ENCODE measurements at places on chromosomes 3 and 15.

GRCh38 chr15:96896766-96897165 is 566.3 kb downstream of the NR2F2 start:
- no peak for DNase-seq

GRCh38 chr3:70981231-70981880 is 602.2 kb downstream of the FOXP1 start:
- DNase-seq = no peak

DNA sequence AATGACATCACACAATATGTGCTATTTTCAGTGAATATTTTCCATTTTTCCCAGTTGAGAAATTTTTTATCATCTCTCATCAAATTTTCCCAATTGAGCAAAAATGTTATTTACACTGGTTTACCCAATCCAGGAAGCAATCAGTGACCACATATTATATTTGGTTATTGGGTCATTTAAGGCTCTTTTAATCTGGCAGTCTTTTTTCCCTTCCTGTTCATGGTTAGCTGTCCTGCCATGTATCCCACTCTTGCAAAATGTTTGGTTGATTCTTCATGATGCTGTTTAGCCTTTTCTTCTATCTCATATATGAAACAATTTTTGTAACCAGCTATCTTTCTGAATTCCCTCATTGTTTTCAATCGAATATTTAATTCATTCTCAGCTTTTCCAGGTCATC is 626.0 kb downstream of the RBMS3 start:
- no peak for DNase-seq

GRCh38 chr15:47135267-47135666 is 582.0 kb upstream of the SEMA6D start:
- DNase-seq = no peak
